ENCODE measurements at places on chromosomes 4 and X.

- DNase-seq = no peak
These were observed 87.0 kb upstream of the TRPC3 start for GRCh38 chr4:122038896-122039295.

DNA sequence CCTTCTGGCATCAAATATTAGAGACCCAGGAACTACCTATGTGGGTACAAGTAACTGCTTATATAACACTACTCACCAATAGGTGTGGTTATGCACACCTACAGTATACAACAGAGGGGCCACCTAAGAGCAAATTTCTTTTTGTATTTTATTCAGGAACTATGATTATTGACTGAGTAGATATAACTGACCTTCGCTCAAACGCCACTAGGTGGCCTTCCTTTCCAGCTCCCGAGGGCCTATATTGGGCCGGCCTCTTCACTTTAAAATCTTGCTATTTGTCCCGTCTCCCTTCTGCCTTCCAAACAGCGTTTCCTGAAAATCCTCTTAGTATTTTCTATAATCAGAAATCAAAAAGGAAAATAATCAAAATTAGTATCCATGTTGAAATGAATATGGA is 19.9 kb upstream of the PABPC5 start:
- no peak for DNase-seq

- no peak for DNase-seq
These were observed 355.0 kb upstream of the EMCN start for GRCh38 chr4:100872811-100873210.

GRCh38 chr4:39157520-39157919 is 24.8 kb upstream of the WDR19 start:
- no peak for DNase-seq

DNA sequence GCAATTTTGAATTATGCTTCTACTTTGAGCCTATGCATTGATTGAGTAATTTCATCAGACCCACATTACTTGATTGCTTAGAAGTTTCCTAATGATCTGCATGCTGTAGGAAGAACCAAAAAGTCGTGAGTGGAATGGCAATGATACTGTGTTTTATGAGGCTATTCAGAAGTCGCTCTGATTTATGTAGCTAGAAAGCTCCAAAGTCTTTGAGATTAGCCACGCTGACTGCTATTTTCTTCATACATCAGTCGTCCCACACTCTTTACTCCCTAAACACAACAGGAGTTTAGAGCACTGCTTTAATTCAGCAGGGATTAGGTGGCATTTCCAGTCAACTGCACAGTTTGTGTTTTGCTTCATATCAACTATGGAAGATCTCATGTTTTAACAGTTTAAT is 4.1 kb downstream of the GRID2 start:
- peak; percentile 84 for DNase-seq

- DNase-seq = peak; percentile 21
These were observed 178.7 kb downstream of the RASL11B start for GRCh38 chr4:53040851-53041250.

GRCh38 chr4:86972997-86973396 is 38.2 kb downstream of the AFF1 start:
- DNase-seq = no peak
